ENCODE measurements at places on chromosomes 13 and 19.

- peak; percentile 50 for DNase-seq
Observed at GRCh38 chr13:49627831-49628652, at the start of gene ARL11. Gene ARL11 (plus strand): TSS chr13:49628507. CDS start chr13:49630448, 1,941 bp downstream.

DNA sequence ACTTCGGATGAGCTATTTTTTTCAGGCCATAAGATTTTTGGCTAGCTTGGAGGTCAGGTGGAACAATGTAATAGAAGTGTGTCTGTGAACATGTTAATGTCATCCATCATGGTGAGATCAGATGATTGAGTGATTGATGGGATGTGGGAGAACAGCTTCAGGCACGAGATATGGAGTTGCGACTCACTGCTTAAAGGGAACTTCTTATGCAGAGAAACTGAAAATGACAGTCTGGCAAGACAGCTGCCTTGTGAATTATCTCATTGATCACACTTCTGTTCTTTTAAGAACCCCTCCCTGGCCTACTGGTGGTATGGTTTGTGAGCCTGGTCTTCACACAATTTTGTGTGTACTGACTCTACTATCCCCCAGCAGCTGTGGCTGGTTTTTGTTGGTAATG, 96.0 kb downstream of the OLFM4 start:
- DNase-seq: no peak

GRCh38 chr19:18385675-18386542, at the start of gene GDF15:
Gene GDF15 (plus strand): TSS chr19:18386158. CDS start chr19:18386190, 32 bp downstream.
- DNase-seq: no peak

GRCh38 chr19:44663996-44664395, 7.3 kb upstream of the CEACAM19 start:
- no peak for DNase-seq

DNA sequence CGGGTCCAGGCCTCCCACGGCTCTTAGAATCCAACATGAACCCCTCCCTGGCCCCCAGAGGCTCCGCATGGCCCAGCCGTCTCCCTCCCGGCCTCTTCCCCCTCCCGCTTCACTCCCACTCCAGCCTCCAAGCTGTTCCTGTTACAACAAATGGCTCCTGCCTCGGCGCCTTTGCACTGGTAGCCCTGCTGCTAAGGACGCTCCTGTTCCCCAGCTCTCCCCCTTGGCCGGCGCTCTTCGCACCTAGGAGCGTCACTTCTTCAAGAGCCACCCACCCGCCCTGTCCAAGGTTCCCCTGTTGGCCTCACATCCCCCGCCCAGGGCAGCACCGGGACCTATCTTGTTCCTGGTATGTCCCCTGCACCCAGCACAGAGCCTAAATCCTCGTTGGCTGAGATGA, 9.4 kb downstream of the CCDC124 start:
- DNase-seq: no peak

GRCh38 chr19:11338569-11339253, 746 bp downstream of the RAB3D start:
- DNase-seq: no peak

GRCh38 chr13:98541701-98542203, 35.2 kb downstream of the STK24 start:
- no peak for DNase-seq

DNA sequence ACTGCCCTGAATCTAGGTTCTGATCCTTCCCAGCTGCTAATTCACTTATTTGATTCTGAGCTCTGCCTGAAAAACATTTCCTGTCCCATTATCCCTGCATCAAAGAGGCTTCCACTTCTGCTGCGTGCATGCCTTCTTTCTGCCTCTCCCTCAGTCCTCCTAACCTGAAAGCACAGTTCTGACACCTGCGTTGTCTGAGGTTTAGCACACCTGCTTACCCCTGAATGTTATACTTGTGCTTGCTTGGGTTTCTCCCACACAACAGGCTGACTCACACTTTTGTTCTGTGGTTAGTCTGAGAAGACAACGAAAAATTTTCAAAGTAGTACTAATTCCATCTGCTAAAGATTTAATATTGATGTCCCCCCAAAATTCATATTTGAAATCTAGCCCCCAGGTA, 3.1 kb upstream of the SOHLH2 start:
- DNase-seq: no peak

GRCh38 chr19:11856596-11857250, 8.2 kb downstream of the ZNF439 start:
- DNase-seq: no peak

DNA sequence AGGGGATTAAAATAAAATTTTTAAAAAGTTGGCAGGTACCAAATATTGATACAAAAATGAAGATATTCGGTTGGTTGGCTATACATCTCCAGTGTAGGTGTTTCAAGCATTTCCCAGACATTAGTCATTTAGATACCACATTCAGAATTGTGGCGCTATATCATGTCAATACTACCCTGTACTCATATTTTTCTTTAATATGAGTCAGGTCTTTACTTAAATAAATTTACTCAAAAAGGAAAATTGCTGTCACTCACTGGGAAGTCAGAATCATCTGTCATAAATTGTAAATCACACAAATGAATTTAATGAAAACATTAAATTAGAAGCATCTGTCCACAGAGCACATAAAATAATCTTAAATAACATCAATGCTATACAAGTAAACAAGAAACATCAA, 134.2 kb downstream of the TSHZ3 start:
- no peak for DNase-seq

DNA sequence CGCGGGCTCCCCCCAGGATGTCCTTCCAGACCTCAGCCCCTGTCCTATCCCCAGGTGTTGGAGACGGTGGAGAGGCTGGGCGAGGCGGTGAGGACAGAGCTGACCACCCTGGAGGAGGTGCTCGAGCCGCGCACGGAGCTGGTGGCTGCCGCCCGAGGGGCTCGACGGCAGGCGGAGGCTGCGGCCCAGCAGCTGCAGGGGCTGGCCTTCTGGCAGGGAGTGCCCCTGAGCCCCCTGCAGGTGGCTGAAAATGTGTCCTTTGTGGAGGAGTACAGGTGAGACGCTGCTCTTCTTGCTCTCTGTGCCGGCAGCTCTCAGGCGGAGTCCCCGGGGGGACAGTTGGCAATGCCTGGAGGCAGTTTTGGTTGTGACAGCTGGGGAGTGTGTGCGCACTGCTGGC, 6.9 kb downstream of the TTYH1 start:
- DNase-seq: no peak

DNA sequence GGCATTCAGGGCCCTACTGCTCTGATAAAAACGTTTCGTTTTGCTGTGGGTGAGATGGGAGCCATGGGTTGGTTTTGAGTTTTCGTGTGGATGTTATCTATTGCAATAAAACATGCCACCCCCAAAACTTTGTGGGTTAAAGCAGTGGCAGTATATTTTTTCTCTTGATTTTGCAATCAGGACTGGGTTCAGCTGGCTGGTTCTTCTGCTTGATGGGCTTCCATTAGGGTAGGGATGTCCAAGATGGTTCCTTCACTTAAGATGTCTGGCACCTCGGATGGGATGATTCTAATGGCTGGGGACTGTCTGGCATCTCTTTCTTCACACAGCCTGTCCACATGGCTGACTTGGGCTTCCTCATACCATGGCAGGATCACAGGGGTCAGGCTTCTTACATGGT, 15.6 kb upstream of the PNMA8B start:
- DNase-seq: no peak

DNA sequence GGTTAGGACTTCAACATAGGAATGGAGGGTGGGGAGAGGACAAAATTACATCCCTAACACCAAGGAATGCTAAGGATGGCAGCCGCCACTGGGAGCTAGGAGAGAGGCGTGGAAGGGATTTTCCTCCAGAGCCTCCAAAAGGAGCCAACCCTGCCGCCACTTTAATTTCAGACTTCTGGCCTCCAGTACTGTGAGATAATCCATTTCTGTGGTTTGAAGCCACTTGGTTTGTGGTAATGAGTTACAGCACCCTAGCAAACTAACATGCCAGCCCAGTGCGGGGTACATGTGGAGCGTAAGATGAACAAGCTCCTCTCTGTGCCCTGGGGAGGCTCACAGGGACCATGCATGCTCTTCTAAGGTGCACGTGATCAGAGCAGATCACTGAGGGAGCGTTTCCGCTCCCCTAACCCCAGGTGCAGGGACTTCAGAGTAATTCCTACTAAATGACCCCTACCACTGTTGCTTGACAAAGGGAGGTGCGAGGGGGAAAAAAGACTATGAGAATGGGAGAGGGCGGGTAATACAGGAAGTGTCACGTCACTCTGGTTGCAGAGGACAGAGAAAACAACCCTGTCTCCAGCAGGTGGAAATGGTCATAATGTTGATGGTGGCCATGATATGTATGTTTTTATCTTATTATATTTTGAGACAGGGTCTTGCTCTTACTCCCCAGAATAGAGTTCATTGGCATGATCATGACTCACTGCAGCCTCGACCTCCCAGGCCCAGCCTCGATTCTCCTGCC, 12.0 kb downstream of the FPR1 start:
- DNase-seq: no peak

GRCh38 chr13:21638319-21639282, 32.3 kb upstream of the FGF9 start:
- peak; percentile 1 for DNase-seq

GRCh38 chr13:98509271-98510155, 67.4 kb downstream of the STK24 start:
- DNase-seq: no peak

GRCh38 chr13:42322806-42323205, 50.9 kb downstream of the AKAP11 start:
- no peak for DNase-seq

- DNase-seq: no peak
Observed at GRCh38 chr13:93259527-93260080, 33.0 kb downstream of the GPC6 start.

DNA sequence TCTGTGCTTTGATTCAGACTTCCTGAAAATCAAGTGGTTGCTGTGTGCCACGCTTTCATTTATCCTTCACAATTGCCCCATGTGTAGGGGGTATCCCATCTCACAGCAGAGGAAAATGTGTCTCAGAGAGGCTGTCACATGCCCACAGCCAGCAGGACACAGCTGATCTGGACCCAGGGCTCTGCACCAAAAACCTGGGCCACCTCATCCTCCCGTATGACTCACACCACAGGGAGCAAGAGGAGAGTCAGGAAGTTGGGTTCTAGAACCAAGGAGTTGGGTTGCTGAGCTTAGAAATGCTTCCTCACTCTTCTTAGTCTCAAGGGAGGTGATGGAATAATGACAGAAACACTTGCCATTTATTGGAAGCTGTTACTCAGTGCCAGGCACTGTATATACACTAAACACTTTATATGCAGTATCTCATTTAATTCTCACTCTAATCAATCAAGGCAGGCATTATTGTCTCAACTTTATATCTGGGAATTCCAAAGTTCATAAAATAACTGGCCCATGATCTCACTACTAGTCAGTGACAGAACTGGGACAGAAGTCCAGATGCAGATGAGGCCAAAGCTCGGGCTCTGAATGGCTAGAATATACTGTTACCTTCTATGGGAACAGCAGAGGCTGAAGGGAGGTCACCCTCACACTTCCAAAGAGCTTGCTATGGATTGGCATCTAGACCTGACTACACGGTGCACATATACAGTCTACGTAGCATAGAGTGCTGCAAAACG, 47.7 kb upstream of the ATP12A start:
- DNase-seq: no peak

DNA sequence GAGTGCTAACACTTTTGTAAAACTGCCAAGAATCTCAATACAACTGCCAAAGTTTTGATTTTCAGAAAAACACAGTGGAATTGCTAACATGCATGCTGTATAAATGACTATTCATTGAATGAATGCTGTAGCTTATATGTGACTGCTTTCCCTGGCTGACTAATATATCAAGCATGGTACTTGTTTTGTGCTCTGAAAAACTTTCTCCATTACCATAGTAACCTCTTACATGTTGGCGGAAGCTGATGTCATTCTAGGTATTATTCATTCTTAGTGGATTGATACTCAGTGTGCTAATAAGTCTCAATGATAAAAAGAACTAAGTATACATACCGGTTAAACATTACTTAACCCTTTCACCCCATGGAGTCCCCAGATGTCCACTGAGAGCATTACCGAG, 166.1 kb upstream of the MYO16 start:
- no peak for DNase-seq

GRCh38 chr13:27969082-27969865, at the start of gene CDX2:
Gene CDX2 (minus strand): TSS chr13:27969315. CDS start chr13:27969006, 309 bp downstream.
- DNase-seq: no peak

DNA sequence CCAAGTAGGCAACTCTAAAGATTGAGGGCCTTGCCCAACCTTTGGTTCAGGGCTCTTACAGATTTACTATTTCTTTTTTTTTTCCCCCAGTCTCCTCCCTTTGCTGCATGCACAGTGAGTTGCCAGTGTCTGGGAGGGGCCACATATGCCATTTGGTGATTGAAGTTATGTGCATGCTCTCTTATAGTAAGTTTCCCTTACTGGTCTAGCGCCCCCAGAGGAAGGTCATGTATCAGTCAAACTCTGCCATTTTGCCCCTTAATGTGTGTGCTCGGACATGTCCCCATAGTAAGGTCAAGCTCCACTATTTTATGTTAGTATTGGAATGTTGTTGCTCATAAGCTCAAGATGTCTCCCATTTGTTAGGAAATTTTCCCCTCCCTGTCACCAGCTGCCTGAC, 1138.0 kb upstream of the SLC10A2 start:
- no peak for DNase-seq

- DNase-seq: peak; percentile 59
Observed at GRCh38 chr19:1672038-1672768, 19.8 kb upstream of the TCF3 start.

- no peak for DNase-seq
Observed at GRCh38 chr13:50334944-50335343, 319.7 kb downstream of the KCNRG start.

DNA sequence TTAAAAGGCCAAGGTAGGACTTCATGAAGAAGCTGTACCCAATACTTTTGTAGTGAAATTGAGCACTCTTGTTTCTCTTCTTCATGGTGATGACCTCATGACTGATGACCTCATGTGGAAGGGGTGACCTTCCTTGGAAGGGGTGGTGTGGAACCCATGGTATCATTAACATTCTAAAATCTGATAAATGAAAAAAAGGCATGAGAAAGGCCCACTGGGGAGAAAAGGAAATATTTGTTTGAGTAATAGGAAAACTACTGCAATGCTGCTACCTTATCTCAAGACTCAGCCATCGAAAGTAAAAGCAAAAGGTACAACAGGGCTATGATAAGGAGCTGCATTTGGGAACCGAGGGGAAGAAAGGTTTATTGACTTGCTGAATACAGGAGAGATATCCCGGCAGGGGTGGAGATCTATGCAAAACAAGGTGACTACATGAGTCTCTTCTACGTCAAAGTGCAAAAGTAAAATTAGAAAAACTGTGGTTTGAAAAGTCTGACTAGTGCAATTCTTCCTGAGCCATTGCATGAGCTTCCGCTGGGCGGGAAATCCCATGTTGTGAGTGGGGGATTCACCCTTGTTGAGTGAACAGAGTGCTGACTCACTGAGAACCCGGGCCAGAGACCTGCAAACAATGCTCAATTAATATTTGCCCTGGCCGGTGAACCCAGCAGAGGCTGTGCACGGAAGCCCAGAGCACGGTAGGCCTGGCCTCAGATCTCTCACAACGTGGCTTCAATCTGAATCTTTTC, 138.9 kb upstream of the RFC3 start:
- no peak for DNase-seq

Data from activated naive CD4-positive, alpha-beta T cell (primary cell).